ENCODE measurements at places on chromosomes 13 and 19. TPM values are rescaled to one million over a fixed set of nuclear protein-coding genes. Genes with fewer than 3 reads are reported as not detected.

Gene OVOL3
- not detected for total RNA-seq

Gene PNMA8B
- total RNA-seq, result 0.22 TPM

Gene KLF5
- 6.4 TPM for total RNA-seq

GRCh38 chr13:95128045-95128643, 173.1 kb downstream of the ABCC4 start:
- no peak overlapping the region for H3K4me3 ChIP-seq
- no peak for DNase-seq
- H3K27me3 ChIP-seq, result no peaks in the 10 kb centered on the region
- no peaks in the 10 kb centered on the region for H3K4me1 ChIP-seq
- H3K27ac ChIP-seq, result no peak overlapping the region

- peaks cover 14% of the 10 kb centered on the region for H3K4me1 ChIP-seq
- H3K36me3 ChIP-seq, result peaks cover 46% of the 10 kb centered on the region
- no peak overlapping the region for H3K4me3 ChIP-seq
- H3K27me3 ChIP-seq, result no peaks in the 10 kb centered on the region
- no peak for DNase-seq
Measured at GRCh38 chr19:57712222-57712621, 3.2 kb upstream of the ZNF154 start.

Gene PLA2G4C
- total RNA-seq, result 0.65 TPM

DNA sequence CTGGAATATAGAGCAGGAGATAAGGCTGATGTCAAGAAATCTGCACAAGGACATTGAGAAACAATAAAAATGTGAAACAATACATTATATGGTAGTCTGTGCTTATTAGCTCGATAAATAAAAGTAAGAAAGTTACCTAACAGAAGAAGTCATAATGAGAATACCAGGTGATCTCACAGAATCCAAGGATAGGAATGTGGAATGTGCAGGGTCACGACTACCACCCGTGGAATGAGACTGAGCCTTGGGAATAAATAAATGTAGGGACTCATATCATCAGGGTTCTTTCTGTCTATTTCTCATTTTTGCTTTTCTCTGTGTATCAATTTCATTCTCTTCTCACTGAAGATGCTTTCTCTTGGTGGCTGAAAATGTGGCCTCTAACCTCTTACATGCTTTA, 26.0 kb upstream of the KBTBD7 start:
- no peaks in the 10 kb centered on the region for H3K27me3 ChIP-seq
- H3K4me1 ChIP-seq, result no peaks in the 10 kb centered on the region
- H3K36me3 ChIP-seq, result peaks cover 12% of the 10 kb centered on the region
- no peak for DNase-seq
- H3K27ac ChIP-seq, result no peak overlapping the region
- no peak overlapping the region for H3K4me3 ChIP-seq

Gene WDFY2
- total RNA-seq, result 15.5 TPM

DNA sequence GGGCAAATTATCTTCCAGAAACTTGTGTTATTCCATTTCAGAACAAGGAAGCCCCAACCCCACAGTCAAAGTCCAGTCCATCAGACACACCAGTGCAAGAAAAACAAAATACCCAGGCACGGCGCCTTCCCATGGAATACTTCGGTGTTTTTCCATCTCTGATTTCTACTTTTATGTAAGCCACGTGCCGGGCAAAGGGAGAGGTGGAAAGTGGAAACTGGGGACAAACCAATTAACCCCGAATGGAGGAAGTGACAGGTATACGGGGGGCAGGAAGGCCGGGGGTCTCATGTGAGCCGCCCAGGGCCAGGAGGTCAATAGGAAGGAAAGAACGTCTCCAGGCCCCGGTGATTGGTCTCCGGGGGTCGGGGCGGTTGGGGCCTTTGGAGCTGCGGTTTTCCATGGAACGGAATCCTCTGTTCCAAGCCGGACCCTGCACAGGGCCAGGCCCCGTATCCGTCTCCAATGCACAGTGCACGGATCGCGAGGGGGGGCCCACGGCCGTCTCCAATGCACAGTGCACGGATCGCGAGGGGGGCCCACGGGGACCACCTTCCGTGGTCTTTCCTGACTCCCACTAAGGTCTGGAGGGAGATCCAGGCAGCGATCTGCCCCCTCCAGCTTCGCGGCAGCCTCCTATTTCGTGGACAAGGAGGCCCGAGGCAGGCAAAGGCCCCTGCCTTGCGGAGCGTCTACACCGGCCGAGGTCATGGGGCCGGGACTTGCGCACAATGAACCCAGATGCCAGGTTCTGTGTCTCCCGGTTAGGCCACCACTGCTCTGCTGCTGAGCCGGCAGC, 79.7 kb downstream of the GADD45B start:
- no peak overlapping the region for H3K27ac ChIP-seq
- H3K4me3 ChIP-seq, result no peak overlapping the region
- H3K27me3 ChIP-seq, result no peaks in the 10 kb centered on the region
- no peak for DNase-seq
- H3K36me3 ChIP-seq, result no peaks in the 10 kb centered on the region

GRCh38 chr13:49986471-49986870, 10.4 kb upstream of the TRIM13 start:
- DNase-seq, result no peak
- H3K4me1 ChIP-seq, result peaks cover under 1% of the 10 kb centered on the region
- no peak overlapping the region for H3K4me3 ChIP-seq
- peaks cover 40% of the 10 kb centered on the region for H3K36me3 ChIP-seq
- no peak overlapping the region for H3K27ac ChIP-seq
- no peaks in the 10 kb centered on the region for H3K27me3 ChIP-seq

Gene SPC24
- 63.0 TPM for total RNA-seq

DNA sequence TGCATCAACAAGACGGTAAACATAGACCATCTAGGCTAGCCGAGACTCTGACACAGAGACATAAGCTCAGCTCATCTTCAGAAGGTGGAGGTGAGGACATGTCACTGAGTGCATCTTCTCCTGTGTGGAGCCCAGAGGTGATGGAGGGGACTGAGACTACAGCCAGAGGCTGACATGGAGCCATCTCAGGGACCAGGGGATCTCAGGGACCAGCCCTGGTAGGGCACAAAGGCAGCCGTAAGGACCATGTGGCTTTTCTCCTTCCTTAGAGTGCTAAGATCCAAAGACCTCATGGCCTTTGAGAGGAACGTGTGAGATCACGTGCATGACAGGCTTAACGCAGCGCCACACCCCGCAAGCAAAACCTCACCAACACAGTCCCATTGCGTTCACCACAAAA, 126.9 kb downstream of the RAB20 start:
- H3K36me3 ChIP-seq, result no peaks in the 10 kb centered on the region
- no peak overlapping the region for H3K27ac ChIP-seq
- H3K4me3 ChIP-seq, result no peak overlapping the region
- no peak for DNase-seq
- no peaks in the 10 kb centered on the region for H3K4me1 ChIP-seq

Gene ATP8A2
- total RNA-seq, result 1.4 TPM

- no peaks in the 10 kb centered on the region for H3K36me3 ChIP-seq
- H3K27ac ChIP-seq, result no peak overlapping the region
- H3K27me3 ChIP-seq, result peaks cover 8% of the 10 kb centered on the region
- no peak for DNase-seq
- H3K4me3 ChIP-seq, result no peak overlapping the region
Measured at GRCh38 chr13:44870456-44870929, 118.8 kb downstream of the NUFIP1 start.

Gene OR10H3
- not detected for total RNA-seq

- H3K36me3 ChIP-seq, result peaks cover 16% of the 10 kb centered on the region
- no peak overlapping the region for H3K27ac ChIP-seq
- H3K4me3 ChIP-seq, result no peak overlapping the region
Measured at GRCh38 chr13:95199896-95200295, 101.4 kb downstream of the ABCC4 start.

DNA sequence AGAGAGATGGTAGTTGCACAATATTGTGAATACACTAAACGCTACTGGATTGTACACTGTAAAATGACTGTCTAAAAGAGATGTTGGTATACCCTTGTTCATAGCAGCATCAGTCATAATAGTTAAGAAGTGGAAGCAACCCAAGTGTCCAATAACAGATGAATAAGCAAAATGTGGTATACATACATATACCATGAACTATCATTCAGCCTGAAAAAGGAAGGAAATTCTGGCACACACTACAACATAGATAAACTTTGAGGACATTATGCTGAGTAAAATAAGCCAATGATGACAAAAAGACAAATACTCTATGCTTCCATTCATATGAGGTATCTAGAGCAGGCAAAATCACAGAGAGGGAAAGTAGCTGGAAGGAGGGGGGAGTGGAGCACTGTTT, 16.0 kb downstream of the DZIP1 start:
- no peak for DNase-seq
- H3K4me1 ChIP-seq, result no peaks in the 10 kb centered on the region
- H3K4me3 ChIP-seq, result no peak overlapping the region
- no peaks in the 10 kb centered on the region for H3K36me3 ChIP-seq

DNA sequence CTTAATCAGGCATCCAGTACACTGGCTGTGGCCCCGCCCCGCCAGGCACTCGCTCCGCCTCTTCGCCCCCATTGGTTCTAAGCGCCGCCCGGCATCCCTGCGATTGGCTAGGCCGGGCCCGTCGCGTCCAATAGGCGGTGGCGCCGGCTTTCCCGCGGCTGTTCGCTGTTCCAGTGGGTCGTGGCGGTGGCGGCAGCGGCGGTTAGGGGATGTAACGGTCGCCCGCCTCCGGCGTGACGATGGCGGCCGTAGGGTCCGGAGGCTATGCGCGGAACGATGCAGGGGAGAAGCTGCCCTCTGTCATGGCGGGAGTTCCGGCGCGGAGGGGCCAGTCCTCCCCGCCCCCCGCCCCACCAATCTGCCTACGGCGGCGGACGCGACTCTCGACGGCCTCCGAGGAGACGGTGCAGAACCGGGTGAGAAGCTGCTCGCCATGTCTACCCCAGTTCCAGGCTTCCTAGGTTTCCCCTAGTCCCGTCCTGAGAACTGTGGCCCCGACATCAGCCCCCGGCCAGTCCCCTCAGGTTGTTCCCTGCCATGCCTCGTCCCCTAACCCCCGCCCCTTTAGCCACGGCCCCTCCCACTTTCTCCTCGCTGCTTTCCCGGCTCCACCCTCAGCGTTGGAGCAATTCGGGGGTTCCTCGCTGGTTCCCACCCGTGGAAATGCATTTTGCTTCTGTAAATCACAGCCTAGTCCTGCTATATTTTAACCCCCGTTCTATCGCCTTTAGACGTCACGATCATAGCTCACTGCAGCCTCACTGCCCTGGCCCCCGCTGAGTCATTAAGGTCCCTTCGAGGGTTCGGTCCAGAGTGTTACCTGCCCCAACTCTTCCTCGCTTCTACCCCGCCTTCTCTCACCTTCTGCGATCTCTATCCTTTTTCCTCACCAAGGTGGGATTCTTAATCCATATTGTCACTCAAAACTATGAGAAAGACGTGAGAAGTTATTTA, at the start of gene WDR62:
TSS of gene WDR62 (plus strand) at position 165 of the 954 bp plus-strand sequence. CDS start at position 240, 75 bp downstream.
- peak; percentile 97 for DNase-seq
- peaks cover 16% of the 10 kb centered on the region for H3K36me3 ChIP-seq
- peaks cover 26% of the 10 kb centered on the region for H3K4me1 ChIP-seq
- H3K4me3 ChIP-seq, result peak within 1 kb of the TSS; percentile 100
- peak within 1 kb of the TSS; percentile 98 for H3K27ac ChIP-seq

Gene PABPC3
- total RNA-seq, result 0.65 TPM

All from activated naive CD8-positive, alpha-beta T cell treated with anti-CD3 and anti-CD28 coated beads, Interleukin-2, amount 10 ng/mL, durations not matched to agents 7 days and 5 days (primary cell).